ENCODE measurements at places on chromosomes 11 and 22.

DNA sequence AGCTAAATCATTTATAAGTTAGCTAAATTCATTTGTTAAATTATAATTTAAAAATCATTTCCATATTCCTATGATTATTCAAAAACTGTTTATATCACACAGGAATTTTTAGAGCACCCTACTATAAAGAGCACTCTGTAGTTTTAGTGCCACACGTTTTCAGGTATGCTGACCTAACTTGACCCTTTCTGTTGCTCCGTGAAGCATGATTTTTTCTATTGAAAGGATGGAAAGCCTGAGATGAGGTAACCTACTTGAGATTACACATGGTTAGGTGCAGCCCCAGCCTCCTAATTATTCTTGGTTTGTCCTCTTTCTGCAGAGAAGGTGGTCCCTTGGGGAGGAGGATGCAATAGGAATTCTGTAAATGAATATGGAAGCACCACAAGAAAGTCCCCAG, 72.6 kb downstream of the PPFIBP2 start:
- DNase-seq: no peak

GRCh38 chr11:115502636-115503082, 1.6 kb downstream of the CADM1 start:
- no peak for DNase-seq

GRCh38 chr22:24584166-24584790, 8.6 kb downstream of the LRRC75B start:
- no peak for DNase-seq

- no peak for DNase-seq
These were observed 110.3 kb downstream of the RPS6KA4 start for GRCh38 chr11:64469288-64469687.

- DNase-seq: no peak
These were observed 41.1 kb downstream of the CYB5R2 start for GRCh38 chr11:7632211-7632610.

- DNase-seq: no peak
These were observed 7.3 kb upstream of the TSSC4 start for GRCh38 chr11:2393111-2393868.

- no peak for DNase-seq
These were observed 905 bp upstream of the UCP3 start for GRCh38 chr11:74009675-74010305.

- no peak for DNase-seq
These were observed 8.4 kb downstream of the SHISAL1 start for GRCh38 chr22:44304354-44304753.

DNA sequence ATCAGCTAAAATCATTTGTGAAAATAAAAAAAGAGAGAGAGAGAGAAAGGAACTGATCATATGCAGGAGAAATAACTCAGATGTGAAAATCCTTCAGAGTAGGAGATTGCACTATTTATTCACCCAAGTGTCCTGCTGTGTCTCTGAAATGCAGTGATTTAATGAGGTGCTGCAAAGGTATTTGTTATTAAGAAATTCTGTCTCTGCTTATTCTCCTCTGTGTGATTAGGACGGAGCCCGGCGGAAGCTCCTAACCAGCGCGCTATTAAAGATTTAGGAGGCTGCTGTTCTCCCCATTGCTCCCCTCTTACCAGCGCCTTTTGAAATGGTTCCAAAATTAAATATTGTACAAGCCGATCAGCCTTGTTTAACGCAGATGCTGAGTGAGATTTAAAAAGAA, 528.3 kb downstream of the BUD13 start:
- no peak for DNase-seq

GRCh38 chr11:40281052-40281580, 1178.3 kb downstream of the LRRC4C start:
- DNase-seq: no peak

DNA sequence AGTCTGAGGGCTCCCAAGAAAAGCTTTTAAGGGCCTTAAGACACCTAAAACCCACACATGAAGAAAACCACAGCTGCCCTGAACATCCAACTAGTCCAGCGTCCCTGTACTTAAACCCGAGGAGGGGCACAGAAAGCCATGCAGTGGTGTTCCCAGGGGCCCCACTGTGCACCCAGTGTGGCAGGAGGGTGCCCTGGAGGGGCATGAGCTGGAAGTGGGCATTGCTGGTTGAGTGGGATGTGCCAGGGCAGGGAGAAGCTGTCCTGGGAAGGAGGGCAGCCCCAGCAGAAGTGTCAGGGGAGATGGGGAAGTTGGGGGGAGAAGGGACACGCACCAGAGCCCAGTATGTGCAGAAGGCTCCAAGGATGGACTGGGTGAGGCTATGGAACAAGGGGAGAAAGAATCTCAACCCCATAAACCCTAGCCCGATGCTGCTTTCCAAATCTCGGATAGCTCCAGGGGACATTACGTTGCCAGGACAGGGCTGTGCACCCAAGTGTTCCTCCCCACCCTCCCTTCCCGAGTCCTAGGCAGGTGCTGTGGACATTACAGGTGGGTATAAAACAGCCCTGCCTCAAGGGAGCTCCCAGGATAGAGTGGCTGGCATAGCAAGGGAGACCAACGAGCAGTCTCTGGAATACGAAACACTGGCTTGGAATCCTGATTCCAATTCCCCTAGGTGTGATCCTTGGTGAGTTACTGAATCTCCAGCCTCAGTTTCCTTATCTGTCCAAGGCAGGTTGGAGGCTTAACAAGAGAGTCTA, 44.2 kb downstream of the SHANK2 start:
- no peak for DNase-seq

DNA sequence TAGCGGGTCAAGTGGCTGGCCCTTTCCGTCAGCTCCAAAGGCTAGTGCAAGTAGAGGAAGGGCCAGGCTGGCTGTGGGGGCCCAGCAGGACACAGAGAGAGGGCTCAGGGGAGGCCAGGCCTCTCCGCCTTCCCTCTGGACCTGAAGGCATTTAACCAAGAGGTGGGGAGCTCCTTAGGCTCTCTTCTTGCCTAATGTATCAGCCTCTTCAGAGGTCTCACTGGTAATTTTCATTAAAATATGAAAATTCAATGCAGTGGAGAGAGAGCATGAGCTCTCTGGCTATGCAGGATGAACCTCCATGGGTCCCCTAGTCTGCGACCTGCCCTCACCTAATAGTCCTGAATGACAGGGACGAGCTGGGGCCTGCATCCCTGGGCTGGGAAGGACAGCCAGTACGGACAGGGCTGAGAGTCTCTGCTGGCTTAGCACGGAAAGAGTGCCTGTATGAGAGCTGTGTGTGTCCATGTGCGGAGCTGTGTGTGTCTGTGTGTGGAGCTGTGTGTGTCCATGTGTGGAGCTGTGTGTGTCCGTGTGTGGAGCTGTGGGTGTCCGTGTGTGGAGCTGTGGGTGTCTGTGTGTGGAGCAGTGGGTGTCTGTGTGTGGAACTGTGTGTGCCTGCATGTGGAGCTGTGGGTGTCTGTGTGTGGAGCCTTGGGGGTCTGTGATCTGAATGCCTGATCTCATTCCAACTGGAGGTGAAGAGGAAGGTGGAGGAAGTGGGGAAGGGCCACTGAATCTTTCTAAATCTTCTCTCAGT, 2.4 kb downstream of the ALX4 start:
- DNase-seq: no peak

DNA sequence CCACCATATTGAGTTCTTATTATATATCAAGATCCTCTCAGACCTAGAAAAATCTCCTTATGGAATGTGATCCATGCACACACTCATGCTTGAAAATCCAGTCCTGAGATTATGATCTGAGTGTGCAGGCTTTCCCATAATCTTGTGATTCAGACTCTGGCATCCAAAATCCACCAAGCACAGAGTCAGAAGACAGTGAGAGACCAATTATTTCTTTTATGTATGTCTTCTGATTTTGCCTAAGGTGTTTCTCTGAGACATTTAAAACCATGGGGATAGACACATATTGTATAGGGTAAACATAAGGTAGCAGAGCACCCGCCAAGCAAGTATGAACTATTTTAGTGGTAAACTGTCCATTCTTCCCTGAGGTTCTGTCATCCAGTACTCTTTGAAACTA, 52.0 kb upstream of the MMP13 start:
- DNase-seq: no peak

GRCh38 chr22:43448048-43448447, 36.2 kb downstream of the MPPED1 start:
- DNase-seq: no peak

DNA sequence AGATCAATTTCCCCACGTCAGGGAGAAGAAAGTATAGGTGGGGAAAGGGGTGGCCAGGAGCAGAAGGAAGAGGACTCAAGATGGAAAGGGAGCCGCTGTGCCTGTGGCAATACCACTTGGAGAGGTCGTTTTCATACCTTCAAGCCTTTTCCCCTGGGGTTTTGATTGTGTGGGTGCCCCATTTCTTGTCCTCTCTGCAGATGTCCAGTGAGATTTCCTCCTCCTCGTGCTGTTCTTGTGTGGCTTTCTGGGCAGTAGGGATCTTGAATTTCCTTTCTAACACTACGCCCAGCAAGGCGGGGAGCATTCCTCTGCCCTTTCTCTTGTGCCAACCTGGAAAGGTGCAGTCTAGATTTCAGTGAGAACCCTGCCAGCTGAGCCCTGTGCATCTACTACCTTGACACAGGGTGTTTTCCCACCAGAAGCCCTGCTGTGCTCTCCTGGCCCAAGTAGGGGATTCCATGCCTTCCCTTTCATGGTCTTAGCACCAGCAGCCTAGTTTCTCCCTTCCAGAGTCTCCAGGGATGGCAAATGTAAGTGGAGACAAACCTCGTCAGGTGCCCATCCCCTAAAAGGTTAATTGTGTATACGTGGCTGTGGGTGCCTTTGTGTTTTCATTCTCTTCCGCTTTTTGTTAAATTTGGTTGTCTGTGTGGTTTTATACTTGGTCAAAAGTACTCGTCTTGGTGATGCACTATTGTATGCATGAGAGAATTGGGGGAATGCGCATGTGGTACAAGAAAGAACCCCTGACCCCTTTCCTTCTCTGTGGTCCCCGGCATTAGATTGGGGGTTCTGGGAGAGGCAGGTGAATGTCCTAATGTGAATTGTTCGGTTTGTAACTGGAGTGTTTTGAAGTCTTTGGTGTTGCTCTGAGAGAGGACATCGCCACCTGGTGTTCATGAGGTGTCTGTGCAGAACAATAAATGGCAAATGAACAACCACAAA, 71.4 kb upstream of the MPEG1 start:
- peak; percentile 13 for DNase-seq

GRCh38 chr22:20829491-20830134, 29.0 kb downstream of the PI4KA start:
- no peak for DNase-seq

All from activated CD8-positive, alpha-beta memory T cell treated with anti-CD3 and anti-CD28 coated beads for 1 hour (primary cell).